ENCODE measurements at places on chromosomes 1 and 21.

GRCh38 chr1:87167848-87168525 lies 160.7 kb upstream of the LMO4 start:
- DNase-seq = no peak

DNA sequence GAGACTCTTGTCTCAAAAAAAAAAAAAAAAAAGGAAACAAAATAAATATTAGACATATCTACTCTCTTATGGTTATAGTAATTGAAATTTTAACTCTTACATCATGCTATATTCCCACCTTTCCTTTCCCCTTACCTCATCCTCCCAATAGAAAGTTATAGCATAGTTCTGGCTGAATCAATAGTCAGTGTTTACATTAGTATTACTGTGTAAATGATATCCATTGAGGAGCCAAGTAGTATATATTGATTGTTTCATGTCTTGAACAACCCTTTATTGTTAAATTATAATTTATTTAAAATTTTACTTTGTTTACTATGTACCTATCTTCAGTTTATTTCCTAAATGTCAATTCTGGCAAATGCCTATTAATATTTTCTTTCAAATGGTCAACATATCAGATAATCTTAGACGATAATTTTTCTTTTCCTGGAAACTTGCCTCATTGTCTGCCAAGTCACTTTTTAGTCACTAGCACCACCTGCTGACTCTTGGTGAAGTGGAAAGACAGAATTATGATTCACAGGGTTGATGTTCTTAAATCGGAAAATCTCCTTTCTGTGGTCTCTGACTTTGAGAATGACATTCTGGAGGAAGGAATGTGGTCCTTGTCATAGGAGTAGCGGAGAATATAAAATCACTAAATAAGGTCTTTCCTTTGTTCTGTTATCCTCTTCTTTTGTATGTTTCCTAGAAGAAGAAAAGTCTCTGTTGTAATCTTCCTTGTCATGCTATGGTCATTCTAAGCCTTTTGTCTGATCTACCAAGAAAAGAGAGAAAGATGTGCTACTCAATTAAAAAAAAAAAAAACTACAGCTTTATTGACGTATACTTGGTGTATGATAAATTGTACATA lies 8.6 kb downstream of the HJV start:
- DNase-seq = no peak

DNA sequence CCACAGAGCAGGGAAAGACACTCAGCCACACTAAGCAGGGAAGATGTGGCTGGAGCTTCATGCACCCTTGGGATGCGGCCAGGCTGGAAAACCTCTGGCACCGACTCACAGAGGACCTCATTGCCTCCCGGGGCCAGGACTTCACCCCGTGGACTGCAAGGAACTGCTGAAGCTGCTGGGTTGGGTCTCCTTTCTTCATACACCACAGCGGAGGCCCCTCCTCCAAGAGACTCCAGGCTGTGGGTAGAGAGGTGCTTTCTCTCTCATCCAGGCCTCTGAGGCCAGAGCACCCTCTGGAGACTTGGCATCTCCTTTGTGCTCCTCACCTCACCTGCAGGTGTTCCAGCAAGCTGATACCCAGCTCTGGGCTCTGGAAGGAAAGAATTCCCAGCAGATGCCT lies 76.0 kb upstream of the EDN2 start:
- peak; percentile 53 for DNase-seq

GRCh38 chr1:10229903-10230302 lies 19.5 kb downstream of the KIF1B start:
- no peak for DNase-seq

DNA sequence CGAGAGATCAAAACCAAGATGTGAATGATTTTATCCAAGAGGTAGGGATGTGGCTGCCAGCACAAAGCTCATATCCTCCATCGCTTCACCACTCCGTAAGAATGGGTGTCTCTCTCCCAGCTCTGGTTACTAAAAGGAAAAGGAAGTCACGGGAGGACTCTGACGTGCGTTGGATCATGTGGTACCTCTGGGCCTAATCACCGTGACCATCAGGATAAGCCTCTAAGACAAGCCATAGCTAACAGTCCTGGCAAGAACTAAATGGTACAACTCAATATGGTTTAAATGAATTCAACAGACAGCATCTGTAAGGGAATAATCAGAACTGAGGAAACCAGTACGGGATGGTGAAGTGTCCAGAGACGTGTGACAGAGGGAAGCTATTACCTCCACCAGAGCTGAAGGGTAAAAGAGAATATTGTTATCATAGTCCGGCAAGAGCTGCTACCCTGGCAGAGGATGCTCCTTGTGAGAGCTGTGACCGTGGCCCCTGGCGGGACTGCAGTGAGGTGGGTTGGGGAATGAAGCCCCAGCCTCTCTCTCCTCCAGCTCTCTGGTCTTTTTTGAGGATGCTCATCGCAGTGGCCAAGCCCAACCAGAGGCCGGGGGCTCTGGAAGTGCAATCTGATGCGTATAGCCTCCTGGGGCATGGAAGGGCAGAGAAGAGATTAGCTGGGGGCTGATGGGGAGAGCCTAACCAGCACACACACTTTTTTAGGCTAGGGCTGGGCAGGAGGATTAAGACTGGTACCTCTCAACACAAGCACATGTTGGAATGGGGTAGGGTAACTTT lies 54.2 kb downstream of the KIAA1614 start:
- DNase-seq = peak; percentile 47

DNA sequence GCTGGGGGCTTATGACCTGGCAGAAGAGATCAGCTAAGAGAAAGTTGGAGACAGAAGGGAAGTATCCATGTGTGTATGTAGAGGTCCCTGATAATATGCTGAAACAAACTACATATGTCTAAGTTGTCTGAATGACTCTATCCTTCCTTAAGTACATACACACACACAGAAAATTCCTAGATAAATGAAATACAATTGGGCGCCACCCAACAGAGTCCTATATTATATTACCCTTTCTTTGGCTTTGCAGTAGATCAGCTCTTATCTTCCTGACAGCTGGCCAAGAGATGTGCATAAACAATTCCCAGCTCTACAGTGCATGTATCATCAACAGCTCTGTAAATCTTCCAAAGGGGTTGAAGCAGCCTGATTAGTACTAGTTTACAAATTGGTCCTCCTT lies 40.1 kb downstream of the SORT1 start:
- no peak for DNase-seq

DNA sequence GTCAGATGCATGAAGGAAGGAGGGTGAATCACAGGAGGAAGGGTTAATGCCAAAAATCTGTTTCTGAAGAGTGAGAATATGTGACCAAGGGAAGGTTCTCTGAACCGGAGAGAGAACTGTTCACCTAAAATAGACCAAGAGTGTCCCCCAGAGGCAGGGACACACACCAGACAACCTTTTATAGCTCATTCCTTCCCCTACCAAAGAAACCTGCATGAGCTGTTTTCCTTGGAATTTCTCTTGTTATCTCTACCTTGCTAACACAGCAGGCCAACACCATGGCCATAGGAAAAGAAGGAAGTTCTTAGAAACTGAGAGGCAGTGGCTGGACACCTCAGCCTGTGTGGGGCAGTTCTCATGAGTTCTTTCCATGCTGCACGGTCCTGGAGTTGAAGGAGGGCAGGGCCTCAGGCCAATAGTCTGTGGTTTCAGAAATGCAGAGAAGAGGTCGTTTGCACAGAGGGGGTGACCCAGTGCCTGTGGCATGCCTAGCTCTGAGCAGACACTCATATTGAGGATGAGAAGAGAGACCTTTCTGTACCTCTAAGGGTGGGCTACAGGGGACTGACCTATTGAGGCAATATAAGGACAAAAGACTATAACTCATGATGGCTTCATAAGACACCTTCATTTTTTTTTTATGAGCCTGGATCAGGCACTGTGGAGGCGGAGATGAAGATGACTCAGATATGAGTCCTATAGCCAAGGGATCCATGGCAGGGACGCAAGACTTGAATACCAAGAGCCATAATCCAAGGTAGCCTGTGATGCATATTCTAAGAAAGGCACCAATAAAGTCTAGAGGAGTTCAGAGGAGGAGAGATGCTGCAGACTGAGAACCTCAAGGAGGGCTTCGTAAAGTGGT lies 39.4 kb downstream of the IGFN1 start:
- no peak for DNase-seq

DNA sequence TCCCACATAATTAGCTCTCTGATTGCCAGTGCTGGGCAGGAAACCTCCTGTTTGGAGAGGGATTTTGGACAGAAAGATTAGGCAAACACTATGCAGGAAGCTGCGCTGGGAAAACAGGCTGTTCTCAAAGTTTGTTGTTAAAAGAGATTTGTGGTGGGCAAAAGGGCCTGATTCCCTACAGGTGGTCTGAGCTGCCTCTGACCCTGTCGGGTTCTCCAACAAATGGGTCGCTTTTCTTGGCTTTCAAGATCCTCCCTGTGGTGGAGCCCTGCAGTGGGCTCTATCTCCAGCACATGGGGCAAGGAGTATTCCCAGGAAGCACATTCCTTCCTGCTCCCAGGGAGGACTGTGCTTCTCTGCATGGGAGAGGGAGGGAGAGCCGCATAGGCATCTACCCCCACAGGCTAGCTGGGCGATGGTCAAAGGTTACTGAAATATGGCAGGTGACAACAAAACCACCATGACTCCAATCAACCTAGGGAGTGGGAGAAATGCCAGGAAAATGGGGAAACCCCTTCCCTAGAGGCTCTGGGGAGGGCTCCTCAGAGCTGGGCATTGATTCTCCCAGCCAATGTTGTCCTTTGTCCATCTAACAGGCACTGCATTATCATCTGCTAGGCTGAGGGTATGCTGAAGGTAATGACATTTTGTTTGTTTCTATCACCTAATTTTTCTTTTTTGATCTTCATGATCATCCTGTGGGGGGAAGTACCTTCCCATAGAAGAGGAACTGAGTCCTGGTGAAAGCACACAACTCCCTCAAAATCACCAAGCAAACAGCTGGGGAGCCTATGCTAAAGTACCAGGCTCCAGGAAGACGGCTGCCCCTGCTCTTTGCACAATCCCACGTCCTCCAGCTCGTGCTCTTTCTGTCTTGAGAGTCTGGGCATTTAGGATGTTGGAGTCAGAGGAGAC lies 85.3 kb downstream of the PLXNA2 start:
- DNase-seq = no peak

DNA sequence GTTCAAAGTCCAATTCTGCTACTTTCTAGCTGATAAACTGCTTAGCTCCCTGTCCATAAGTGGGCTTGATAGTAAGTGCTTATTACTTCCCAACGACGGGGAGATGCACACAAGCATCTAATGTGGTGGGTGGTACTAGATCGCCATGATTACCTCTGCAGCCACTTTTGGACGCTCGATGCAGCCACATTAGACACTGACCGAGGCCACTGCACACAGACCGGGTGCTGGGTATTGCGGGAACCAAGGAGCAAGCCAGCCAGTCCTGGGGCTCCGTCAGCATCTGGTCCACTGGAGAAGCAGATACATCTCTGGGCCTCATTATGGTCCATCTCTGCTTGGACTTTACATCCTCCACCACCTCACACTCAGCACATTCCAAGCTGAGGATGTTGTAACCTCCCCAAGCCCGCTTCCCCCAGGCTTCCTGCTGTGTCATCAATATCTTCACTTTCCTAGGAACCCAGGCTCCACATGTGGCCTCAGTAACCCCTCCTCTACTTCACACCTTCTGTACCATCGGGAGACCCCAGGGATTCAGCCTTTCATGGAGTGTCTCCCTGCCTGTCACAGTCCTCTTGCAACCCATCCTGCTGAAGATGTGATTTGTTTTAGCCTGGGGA lies 48.2 kb downstream of the RHOU start:
- DNase-seq = no peak

- DNase-seq = peak; percentile 4
Measured at GRCh38 chr1:37739222-37739621, 25.7 kb downstream of the EPHA10 start.

- no peak for DNase-seq
Measured at GRCh38 chr1:91555074-91555730, 54.6 kb downstream of the CDC7 start.

GRCh38 chr1:10906866-10907519 lies 105.5 kb upstream of the TARDBP start:
- DNase-seq = peak; percentile 66

GRCh38 chr1:75172556-75172955 lies 38.4 kb downstream of the LHX8 start:
- DNase-seq = no peak

- no peak for DNase-seq
Measured at GRCh38 chr21:38853421-38853919, 47.7 kb downstream of the ETS2 start.

GRCh38 chr1:95370691-95371562 lies 136.9 kb downstream of the RWDD3 start:
- DNase-seq = no peak

GRCh38 chr21:42558846-42559245 lies 45.2 kb downstream of the SLC37A1 start:
- DNase-seq = no peak

- DNase-seq = peak; percentile 81
Measured at GRCh38 chr21:44509539-44509938, 30.5 kb downstream of the KRTAP10-1 start.

DNA sequence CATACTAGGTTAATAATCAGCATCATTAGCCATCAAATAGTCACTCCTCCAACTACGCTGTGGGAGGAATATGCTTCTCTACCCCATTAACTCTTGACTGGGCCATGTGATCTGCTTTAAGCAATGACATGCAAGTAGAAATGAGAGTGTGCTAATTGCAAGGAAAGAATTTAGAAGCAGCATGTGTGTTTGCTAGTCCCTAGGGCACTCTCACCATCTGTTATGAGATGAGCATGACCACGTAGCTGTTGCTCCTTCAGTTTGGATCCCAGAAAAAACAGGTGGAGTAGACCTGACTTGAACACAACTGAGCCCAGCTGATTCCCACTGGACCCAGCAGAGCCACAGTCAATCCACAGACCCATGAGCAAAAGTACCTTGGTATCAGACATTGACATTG lies 19.7 kb upstream of the RGS7 start:
- no peak for DNase-seq

- peak; percentile 89 for DNase-seq
Measured at GRCh38 chr1:41618066-41618825, 133.8 kb upstream of the EDN2 start.
